ENCODE measurements at places on chromosomes 16 and 17. TPM values are rescaled to one million over a fixed set of nuclear protein-coding genes. Genes with fewer than 3 reads are reported as not detected.

Gene CRYBA1
- not detected for total RNA-seq

Gene OVCA2
- total RNA-seq = 84.0 TPM

Gene SYNGR3
- 9.5 TPM for total RNA-seq

Gene CCR7
- 1.3 TPM for total RNA-seq

Gene FKBP10
- total RNA-seq = 112 TPM

Gene KRTAP9-9
- total RNA-seq = not detected

Gene EFTUD2
- total RNA-seq = 151 TPM

Gene GAST
- total RNA-seq = not detected

Gene MRPS23
- total RNA-seq = 179 TPM

Gene FZD2
- 34.9 TPM for total RNA-seq

Gene NRN1L
- total RNA-seq = not detected

Gene KCNAB3
- 1.7 TPM for total RNA-seq

Gene CYBA
- 229 TPM for total RNA-seq

Gene TMC6
- 14.3 TPM for total RNA-seq

Gene MYL11
- 0.88 TPM for total RNA-seq

Gene KCNJ2
- 0.05 TPM for total RNA-seq

Gene CHST6
- total RNA-seq = 0.16 TPM

Gene KCNH6
- not detected for total RNA-seq

Gene KRT23
- total RNA-seq = 0.08 TPM

Gene SKAP1
- 0.45 TPM for total RNA-seq

Gene SYCE1L
- total RNA-seq = 7.3 TPM

Gene HSD17B1
- 1.8 TPM for total RNA-seq

Gene CD300E
- not detected for total RNA-seq

Gene KRTAP4-5
- total RNA-seq = not detected

Gene KRTAP17-1
- total RNA-seq = not detected

Measured in A549 treated with Mapracorat at 1 μM for 4 hours (cell line).